ENCODE measurements at places on chromosomes 16 and 17.

DNA sequence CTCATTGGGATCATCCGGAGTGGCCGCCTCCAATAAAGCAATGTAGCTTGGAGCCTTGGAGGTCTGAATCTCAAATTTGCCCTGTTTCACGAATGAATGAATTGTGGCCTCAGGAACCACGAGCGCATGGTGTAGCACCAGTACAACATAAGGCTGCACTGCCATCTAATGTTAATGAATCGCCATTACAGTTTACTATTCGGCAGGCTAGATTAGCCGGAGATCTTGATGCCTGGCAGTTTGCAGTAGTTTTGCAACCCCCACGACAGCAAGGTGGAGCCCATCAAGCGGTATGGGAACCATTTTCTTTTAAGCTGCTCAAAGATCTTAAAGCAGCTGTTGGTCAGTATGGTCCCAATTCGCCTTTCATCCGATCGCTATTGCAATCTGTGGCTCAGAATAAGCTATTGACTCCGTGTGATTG is 18.8 kb downstream of the ALOX15B start:
- no peak for DNase-seq

DNA sequence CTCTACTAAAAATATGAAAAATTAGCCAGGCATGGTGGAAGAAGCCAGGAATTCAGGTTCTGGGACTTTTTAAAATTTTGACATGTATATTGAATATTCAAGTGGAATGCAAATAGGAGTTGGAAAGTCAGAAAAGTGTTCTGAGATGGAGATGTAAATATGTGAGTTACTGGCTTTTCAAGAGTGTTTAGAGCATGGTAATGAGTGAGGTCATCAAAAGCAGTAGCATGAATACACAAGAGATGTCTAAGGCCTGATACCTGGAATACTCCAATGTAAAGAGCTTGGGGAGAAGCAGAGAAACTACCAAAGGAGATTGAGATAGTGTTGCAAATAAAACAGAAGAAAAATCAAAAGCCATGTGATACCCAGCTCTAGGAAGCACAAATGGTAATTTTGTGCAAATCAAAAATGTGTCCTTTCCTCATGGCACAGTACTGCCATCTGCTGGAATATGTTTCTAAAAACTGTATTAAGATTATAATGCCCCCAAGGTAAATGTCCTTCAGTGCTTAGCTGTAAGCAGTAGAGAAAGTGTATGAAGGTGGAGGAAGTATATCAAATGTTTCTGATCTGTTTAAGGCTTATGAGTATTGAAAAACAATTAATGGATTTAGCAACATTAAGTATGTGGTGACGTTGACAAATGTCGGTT is 908.4 kb downstream of the KCNJ18 start:
- DNase-seq: no peak

- no peak for DNase-seq
Observed at GRCh38 chr16:64391063-64391600, 730.7 kb downstream of the CDH11 start.

GRCh38 chr17:61217878-61218437 is 181.7 kb upstream of the TBX2 start:
- DNase-seq: no peak

DNA sequence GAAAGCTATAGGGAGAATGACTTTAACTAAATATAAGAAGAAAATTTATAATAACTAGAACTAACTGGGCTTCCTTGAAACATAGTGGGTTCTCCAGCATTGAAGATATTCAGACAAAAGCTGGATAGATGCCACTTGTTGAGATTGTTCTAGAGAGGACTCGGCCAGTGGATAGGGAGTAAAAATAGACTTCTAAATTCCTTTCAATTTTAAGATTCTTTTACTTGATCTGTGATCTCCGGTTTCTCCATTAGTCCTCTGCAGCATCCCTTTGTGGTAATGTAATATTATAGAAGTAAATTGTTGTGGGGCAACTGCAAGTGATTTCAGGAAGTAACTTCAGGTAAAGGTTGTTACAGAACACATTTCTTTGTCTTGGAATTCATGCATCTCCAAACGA is 10.3 kb upstream of the RARA start:
- DNase-seq: no peak

GRCh38 chr17:2089021-2089422 is 34.1 kb downstream of the HIC1 start:
- DNase-seq: no peak

GRCh38 chr16:47493381-47494337 is 32.5 kb downstream of the PHKB start:
- no peak for DNase-seq

- DNase-seq: no peak
Observed at GRCh38 chr17:61822326-61823285, 40.7 kb downstream of the BRIP1 start.

GRCh38 chr17:39231091-39231561 is 5.4 kb upstream of the STAC2 start:
- DNase-seq: no peak

- DNase-seq: no peak
Observed at GRCh38 chr17:18967916-18968315, 16.0 kb downstream of the SLC5A10 start.

- DNase-seq: no peak
Observed at GRCh38 chr17:35010093-35010492, 29.8 kb downstream of the LIG3 start.

- no peak for DNase-seq
Observed at GRCh38 chr17:17232303-17232621, 4.7 kb downstream of the FLCN start.

DNA sequence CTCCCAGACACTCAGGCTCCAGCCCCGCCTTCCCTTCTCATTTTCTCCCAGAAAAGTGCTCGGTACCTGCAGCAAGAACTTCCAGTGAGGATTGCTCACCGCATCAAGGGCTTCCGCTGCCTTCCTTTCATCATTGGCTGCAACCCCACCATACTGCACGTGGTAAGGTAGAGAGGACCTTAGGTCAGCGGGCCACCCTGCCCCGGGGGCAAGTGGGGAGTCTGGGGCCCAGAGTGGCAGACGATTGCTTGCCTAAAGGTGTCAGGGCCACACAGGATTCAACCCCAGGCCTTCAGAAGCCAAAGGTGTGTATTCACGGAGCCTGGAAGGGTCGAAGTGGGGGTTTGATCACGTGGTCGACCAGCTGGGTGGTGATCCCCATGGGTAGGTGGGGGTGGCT is 1.4 kb downstream of the BCKDK start:
- DNase-seq: no peak

GRCh38 chr16:13873835-13874438 is 46.0 kb upstream of the ERCC4 start:
- DNase-seq: no peak

DNA sequence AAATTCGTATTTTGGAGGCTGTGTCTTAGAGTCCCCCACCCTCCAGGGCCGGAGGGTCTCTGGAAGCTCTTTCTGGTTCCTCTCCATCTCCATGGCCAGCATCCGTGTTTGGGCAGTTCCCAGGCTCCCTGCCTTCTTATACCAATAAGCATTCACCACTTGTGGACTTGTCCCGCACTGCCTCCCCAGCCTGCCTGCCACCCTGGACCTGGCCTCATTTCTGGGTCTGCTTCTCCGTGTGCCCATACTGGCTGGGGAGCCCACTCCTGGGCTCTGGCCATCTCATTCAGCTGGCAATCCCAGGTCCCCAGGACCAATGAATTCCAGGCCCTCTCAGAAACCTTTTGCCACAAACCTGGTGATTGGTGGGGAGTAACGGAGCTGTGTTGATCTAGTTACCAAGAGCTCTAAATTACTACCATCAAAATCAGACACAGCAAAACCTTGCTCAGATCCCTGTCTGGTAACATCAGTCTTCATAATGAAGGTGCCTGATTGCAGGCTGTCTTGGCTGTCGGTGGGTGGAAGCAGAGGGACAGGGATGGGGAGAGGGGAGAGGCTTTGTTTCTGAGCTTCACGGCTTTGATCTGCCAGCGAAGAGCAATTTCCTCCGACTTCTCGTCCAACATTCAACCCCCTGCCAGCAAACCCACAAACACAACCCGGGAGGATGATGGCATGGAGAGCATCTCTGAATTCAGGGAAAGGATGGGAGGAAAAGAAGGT is 27.7 kb upstream of the CRHR1 start:
- no peak for DNase-seq

GRCh38 chr16:14640538-14640937 is 7.8 kb downstream of the BFAR start:
- DNase-seq: no peak

DNA sequence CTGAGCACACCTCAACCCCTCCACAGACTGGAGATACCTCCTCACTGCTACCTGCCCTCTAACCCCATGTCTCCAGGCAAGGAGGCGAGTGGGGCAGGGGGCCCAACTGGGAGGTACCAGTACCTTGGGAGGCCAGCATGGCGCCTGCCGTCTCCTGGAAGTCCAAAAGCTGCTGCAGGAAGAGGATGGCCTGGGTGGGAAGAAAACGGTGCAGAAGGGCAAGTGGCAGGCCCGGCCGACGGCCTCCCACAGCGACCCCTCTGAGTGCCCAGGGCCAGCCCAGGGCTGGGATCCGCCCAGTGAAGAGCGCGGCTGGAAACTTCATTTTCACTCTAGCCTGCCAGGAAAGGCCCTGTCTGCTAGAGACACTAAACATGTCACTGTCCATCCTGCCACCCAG is 8.5 kb downstream of the ZACN start:
- no peak for DNase-seq

GRCh38 chr16:47892999-47893398 is 262.8 kb downstream of the ABCC12 start:
- no peak for DNase-seq

- DNase-seq: peak; percentile 97
Observed at GRCh38 chr16:2882650-2883457, at the start of gene FLYWCH2. FLYWCH2 (plus strand) TSS chr16:2883215; CDS start chr16:2896450, 13,235 bp downstream.

DNA sequence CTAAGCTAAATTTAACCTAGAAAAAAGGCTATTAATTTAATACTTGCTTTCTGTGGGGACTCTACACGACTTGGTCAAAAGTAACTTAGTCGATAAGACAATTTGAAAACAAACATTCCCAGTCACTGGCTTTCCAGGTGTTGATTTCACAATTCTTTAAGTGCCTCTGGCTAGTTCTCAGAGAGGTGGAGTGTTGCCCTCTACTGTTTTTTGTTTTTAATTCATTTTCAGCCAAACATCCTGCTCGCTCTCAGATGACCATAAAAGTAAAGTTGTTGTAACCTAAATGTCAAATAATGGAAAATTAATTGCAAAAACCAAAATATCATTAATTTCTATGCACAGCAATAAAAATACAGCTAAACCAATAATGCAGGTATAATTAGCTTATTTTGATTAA is 107.1 kb downstream of the MYO1D start:
- DNase-seq: no peak

DNA sequence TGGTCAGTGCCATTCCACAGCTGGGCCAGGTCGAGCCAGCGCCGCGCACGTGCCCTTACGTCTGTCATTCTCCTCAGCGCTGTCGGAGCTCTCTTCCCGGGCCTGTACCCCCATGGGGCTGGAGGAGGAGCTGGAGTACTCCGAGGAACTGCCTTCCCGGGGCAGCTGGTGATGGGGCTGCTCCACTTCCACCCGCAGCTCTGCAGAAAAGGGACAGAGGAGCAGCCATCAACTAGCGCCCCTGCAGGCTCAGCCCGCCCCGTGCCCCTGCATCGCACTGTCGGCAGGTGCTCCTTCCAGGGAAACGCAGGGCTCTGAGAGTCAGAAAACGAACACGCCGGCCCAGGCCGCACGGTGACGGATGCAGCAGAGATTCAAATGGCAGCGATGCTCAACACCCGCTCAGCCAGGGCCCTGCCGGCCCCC is 20.9 kb downstream of the MAP1LC3B start:
- DNase-seq: no peak

- DNase-seq: no peak
Observed at GRCh38 chr17:74857191-74857590, 2.5 kb downstream of the GRIN2C start.

GRCh38 chr17:72518159-72518732 is 397.4 kb downstream of the SOX9 start:
- DNase-seq: no peak

- no peak for DNase-seq
Observed at GRCh38 chr16:63230421-63231040, 1194.3 kb upstream of the CDH8 start.

- DNase-seq: no peak
Observed at GRCh38 chr17:75762513-75763268, 2.3 kb downstream of the GALK1 start.
